ENCODE measurements at places on chromosomes 1 and 21.

- no peak for DNase-seq
Measured at GRCh38 chr1:85490270-85490985, 25.5 kb upstream of the DDAH1 start.

DNA sequence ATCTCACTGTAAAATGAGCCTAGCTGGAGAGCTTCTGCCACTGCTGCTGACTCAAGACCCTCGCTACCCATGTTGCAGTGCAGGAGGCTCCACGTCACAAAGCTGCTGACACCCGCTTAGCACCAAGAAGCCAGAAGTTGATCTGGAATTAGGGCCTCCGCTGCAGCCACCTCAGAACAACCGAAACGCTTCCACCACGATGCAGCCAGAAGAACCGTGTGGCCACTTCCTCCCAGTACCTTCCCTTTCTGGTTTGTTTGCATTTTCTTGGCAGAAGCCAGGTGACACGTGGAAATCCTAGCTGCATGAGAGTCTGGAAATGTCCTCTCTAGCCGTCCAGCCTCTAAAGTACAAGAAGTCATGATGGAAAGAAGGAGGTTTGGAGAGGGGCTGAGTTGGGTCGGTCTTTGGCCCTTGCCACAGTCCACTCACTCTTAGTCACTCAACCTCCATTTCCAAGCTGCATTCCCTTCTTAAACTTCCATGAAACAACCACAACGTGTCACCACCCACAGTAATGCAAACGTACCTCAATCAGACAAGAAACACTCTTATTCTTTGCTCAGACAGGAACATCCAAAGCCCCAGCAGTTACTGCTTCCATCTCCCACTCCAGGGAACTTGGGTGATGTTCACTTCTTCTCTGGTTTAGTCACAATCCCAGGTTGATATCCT is 10.0 kb upstream of the CDA start:
- DNase-seq = no peak

DNA sequence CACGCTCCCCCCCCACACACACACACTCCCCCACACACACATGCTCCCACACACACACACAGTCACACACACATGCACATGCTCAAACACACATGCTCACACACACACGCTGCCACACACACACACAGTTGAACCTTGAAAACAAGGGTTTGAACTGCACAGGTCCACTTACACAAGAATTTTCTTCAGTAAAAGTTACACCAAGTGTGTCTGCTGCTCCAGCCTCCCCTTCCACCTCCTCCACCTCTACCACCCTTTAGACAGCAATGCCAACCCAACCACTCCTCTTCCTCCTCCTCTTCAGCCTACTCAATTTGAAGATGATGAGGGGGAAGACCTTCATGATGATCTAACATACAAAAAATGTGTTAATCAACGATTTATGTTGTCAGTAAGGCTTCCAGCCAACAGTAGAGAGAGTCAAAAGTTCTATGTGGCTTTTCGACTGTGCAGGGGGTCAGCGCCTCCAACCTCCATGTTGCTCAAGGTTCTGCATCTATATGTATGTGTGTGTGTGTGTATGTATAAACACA is 26.8 kb downstream of the HSF2BP start:
- DNase-seq = no peak

DNA sequence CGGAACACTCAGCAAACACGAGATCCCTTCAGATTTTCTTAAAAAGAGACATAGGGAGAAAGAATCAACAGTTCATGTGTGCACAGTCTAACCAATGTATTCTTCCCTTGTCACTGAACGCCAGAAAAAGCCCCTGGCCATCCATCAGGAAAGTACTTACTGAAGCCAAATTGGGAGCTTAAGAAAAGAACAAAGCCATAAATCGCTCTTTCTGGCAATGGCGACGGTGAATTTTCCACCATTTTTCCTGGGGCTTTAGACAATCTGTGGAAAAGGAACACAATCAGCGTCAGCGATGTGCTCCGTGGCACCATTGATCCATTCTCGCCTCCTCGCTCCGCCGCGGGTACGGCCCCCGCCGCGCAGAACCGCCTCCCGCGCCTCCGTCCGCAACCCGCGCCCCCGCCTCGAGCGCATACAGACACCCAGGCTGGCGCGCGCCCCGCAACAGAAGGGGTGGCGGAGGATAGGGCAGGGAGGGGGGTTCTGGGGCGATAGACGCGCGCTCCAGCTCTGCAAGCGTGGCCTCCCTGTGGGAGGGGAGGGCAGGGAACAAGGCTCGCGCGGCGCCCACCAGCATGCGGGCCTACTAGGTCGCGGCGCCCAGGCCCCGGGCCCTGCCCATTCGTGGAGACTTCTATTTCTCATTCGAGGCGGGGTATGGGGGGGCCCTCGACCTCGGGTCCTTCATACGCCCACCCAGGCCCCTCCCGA is 440 bp downstream of the PIGP start:
- peak; percentile 48 for DNase-seq

- no peak for DNase-seq
Measured at GRCh38 chr21:33023574-33024200, 2.0 kb upstream of the OLIG2 start.

DNA sequence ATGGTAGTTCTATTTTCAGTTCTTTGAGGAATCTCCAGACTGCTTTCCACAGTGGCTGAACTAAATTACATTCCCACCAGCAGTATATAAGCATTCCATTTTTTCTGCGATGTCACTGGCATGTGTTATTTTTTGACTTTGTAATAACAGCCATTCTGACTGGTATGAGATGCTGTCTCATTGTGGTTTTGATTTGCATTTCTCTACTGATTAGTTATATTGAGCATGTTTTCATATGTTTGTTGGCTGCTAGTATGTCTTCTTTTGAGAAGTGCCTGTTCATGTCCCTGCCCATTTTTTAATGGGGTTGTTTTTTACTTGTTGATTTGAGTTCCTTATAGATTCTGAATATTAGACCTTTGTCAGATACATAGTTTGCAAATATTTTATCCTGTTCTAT is 87.9 kb downstream of the RPS6KC1 start:
- no peak for DNase-seq

DNA sequence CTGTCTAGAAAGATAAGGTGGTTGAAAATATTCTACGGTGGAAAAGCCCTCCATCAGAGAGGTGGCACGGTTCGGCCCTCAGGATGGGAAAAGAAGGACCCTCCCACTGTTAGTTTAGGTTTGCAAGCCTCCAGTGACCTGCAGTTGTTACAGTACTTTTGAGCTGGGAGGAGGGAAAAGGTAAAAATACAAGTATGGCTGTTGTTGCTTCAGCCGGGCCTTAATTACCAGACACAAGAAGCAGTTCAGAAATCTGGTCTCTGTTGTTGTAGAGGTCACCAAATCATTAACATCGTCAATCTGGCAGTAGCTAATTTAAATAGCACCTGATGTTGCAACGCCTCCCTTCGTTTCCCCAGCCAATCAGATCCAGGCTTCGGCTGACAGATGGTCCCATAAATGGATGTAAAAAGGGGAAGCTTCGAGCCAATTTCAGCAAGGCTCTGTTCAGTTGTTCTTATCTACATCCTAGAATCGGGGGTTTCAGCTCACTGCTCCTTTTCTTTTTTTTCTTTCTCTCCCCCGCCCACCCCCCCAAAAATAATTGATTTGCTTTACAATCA is at the start of gene ELAVL4:
Gene ELAVL4 (plus strand): TSS at position 424 of the 563 bp plus-strand sequence. CDS start 270 bp downstream, outside the sequence.
- DNase-seq = no peak

- DNase-seq = no peak
Measured at GRCh38 chr1:84031802-84032327, 32.9 kb upstream of the TTLL7 start.

- no peak for DNase-seq
Measured at GRCh38 chr1:161100556-161100955, 2.4 kb downstream of the KLHDC9 start.

DNA sequence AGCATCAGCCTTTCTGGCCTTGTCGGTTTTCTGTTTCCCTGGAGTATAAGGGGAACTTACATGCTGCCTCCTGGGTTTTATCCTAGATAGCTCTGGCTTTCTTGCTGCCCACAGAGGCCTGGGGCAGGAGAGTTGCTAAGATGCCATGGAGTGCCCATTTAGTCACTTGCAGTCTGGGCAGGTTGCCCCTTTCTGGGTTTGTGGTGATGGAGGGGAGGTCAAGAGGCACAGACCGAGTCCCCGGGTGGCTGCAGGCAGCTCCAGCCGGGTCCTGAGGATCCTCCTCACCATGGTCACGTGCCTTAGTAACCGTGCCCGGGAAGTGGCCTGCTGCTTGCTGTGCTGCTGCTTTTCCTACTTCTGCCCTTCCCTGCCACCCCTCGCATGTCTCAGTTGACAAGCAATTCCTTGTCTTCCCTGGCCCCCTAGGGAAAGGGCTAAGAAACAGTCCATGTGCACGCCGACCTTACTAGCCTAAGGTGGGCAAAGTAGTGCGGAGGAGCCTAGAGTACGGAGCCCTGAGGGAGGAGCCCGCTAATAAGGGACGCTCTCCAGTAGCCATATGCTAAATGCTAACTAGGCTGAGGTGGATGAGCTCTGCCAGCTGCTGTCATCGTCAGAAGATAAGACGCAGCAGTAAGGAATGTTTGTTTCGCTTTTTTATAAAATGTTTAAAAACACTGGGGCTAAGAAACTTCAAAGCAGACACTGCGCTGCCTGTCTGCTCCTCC is 34.8 kb downstream of the CLCA1 start:
- no peak for DNase-seq

- DNase-seq = peak; percentile 47
Measured at GRCh38 chr1:119859647-119860046, 36.7 kb downstream of the ADAM30 start.

- no peak for DNase-seq
Measured at GRCh38 chr1:13548281-13548680, 34.5 kb upstream of the LRRC38 start.

GRCh38 chr1:111454859-111455641 is 5.8 kb downstream of the ATP5PB start:
- DNase-seq = no peak

- DNase-seq = no peak
Measured at GRCh38 chr1:15330028-15330427, 79.7 kb upstream of the EFHD2 start.

DNA sequence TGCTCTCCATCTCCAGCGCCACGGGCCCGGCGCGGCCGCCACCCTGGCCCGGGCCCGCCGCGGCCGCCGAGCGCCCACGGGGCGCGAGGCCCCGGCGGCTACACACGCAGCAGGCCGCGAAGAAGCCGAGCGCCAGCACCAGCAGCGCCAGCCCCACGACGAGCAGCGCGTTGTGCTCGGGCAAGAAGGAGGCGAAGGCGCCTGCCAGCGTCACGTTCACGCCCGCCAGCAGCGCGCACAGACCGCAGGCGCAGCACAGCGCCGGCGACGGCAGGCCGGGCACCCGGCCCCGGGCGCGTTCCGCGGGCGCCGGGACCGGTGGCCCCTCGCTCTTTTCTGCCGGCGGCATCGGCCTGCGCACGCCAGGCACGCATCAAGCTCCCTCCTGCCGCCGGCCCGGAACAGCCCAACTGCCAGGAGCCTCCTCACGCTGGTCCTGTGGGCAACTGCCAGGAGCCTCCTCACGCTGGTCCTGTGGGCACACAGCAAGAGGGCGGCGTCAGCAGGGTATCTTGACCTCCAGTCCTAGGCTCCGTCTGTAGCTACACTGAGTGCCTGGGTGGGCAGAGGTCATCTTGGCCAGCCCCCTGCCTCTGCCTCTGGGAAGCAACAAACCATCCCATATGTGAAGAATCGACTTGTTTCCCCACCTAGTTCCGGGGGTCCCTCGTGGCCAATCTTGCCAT is 18.1 kb downstream of the KNCN start:
- DNase-seq = no peak

DNA sequence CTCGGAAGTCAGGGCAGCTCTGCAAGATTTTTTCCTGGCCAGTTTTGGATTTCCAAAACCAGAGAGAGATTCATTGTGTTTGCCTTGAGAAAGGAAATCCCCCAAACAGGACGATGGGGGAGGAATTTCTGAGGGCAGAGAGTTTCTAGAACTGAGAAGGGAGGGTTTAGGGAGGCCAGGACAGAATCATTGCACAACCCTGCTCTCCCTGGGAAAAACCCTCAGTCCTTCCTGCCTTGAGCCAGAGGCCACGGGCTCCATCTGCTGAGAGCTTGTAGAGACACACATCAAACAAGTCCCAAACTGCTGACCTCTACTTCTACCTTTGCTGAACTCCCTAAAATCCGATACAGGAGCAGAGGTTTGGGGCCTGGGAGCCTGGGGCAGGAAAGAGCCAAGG is 99.7 kb downstream of the NMNAT2 start:
- DNase-seq = peak; percentile 27

DNA sequence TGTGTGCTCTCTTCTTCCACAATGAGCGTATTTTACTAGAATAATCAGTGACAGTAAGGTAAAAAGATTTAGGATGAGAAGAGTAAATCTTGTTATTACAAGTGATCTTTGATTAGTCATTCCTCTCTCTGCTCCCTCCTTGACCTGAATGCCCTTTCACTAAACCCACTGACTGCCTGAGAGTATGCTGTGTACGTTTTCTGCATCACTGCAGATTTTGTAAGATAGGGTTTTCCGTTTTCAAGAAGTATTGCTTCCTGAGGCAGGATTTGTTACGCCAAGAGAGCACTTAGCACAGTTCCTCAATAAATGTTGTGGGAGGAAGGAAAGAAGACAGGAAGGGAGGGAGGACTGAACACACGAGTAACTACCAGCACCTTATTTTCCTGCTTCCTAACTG is 7.7 kb upstream of the LAMB3 start:
- DNase-seq = no peak

- DNase-seq = no peak
Measured at GRCh38 chr1:98735756-98736155, 74.2 kb downstream of the SNX7 start.

DNA sequence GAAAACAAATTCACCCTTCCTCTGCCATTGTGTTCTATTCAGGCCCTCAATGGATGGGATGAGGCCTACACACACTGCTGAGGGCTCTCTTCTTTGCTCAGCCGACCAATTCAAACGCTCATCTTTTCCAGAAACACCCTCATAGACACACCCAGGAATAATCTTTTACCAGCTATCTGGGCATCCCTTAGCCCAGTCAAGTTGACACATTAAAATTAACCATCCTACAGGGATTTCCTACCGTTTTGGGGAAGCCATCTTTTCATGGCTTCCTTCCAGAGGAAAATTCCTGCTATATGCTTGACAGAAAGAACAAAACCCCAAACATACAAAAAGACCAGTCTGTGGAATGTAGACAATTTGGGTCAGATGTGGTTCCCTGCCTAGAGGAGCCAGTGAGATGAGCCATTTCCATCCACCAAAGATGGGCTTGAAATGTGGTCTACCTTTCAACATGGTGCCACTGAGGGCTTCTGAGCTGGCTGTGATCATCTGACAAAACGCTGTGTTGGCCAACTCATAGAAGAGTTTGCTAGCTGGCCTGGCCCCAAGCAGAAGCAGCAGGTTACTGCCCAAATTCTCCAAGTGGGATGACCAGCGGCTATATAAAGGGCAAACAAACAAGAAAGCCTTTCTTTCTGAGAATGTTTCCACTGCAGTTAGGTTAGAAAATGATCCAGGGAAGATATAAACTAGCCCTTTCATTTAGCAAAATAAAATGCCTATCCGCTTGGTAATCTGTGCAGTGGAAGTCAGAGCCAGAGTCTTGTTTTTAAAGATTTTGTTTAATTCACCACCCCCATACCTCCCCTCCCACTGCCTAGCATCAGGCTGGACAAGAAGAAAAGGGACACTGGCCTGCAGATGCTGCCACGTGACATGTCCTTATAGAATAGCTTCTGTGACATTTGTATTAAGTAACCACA is 69.1 kb upstream of the MRPS6 start:
- no peak for DNase-seq
